B cell (primary cell): ENCODE measurements at places on chromosomes 7 and 10.

GRCh38 chr7:45259966-45260646, 102.5 kb downstream of the RAMP3 start:
- peak; percentile 63 for DNase-seq
- H3K4me1 ChIP-seq, result peaks cover 21% of the 10 kb centered on the region
- no peak overlapping the region for H3K27ac ChIP-seq
- no peak overlapping the region for H3K4me3 ChIP-seq

- H3K4me1 ChIP-seq, result no peaks in the 10 kb centered on the region
- no peaks in the 10 kb centered on the region for H3K36me3 ChIP-seq
- no peak for DNase-seq
- H3K4me3 ChIP-seq, result no peak overlapping the region
- no peaks in the 10 kb centered on the region for H3K27me3 ChIP-seq
These were observed 213.7 kb downstream of the TWIST1 start for GRCh38 chr7:18903695-18904094.

- peaks cover 14% of the 10 kb centered on the region for H3K4me1 ChIP-seq
- no peak overlapping the region for H3K27ac ChIP-seq
- H3K4me3 ChIP-seq, result no peak overlapping the region
- DNase-seq, result no peak
These were observed 42.8 kb upstream of the TSPAN33 start for GRCh38 chr7:129101746-129102145.

GRCh38 chr7:134905375-134905774, 80.9 kb upstream of the AGBL3 start:
- DNase-seq, result no peak
- no peak overlapping the region for H3K27ac ChIP-seq
- H3K4me3 ChIP-seq, result no peak overlapping the region
- H3K27me3 ChIP-seq, result no peaks in the 10 kb centered on the region
- no peaks in the 10 kb centered on the region for H3K4me1 ChIP-seq

DNA sequence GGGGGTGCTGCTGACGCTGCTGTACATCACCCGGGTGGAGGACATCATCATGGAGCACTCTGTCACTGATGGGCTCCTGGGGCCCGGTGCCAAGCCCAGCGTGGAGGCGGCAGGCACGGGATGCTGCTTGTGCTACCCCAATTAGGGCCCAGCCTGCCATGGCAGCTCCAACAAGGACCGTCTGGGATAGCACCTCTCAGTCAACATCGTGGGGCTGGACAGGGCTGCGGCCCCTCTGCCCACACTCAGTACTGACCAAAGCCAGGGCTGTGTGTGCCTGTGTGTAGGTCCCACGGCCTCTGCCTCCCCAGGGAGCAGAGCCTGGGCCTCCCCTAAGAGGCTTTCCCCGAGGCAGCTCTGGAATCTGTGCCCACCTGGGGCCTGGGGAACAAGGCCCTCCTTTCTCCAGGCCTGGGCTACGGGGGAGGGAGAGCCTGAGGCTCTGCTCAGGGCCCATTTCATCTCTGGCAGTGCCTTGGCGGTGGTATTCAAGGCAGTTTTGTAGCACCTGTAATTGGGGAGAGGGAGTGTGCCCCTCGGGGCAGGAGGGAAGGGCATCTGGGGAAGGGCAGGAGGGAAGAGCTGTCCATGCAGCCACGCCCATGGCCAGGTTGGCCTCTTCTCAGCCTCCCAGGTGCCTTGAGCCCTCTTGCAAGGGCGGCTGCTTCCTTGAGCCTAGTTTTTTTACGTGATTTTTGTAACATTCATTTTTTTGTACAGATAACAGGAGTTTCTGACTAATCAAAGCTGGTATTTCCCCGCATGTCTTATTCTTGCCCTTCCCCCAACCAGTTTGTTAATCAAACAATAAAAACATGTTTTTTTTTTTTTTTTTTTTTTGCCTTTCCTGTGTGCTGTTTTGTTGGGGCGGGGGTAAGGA, 55.8 kb downstream of the TSPAN15 start:
- no peak for DNase-seq
- no peaks in the 10 kb centered on the region for H3K27me3 ChIP-seq
- H3K4me1 ChIP-seq, result peaks cover 5% of the 10 kb centered on the region
- H3K36me3 ChIP-seq, result no peaks in the 10 kb centered on the region
- no peak overlapping the region for H3K27ac ChIP-seq

- H3K27ac ChIP-seq, result no peak overlapping the region
- no peaks in the 10 kb centered on the region for H3K27me3 ChIP-seq
- no peak for DNase-seq
These were observed 142.2 kb upstream of the PRSS58 start for GRCh38 chr7:142400042-142400533.

DNA sequence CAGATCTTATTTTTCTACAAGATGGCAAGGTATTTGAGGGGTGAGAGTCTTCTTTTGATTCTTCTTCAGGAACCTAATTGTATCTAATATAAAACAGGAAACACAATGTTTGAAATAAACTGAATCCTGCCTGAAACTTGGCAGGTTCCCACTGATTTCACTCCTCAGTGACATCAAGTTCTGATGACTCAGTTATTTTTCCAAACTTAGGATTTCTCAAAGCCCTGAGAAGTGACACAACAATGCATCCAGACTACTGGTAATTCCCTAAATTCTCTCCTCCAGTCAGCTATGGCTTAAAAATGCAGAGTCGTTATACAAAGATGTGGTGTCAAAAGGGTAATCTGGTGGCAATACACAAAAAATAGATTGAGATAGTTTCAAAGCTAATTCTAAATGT, 80.9 kb downstream of the ABLIM1 start:
- no peaks in the 10 kb centered on the region for H3K27me3 ChIP-seq
- no peak overlapping the region for H3K4me3 ChIP-seq
- no peaks in the 10 kb centered on the region for H3K4me1 ChIP-seq
- no peaks in the 10 kb centered on the region for H3K36me3 ChIP-seq

- H3K4me1 ChIP-seq, result no peaks in the 10 kb centered on the region
- no peak overlapping the region for H3K4me3 ChIP-seq
- DNase-seq, result no peak
- no peaks in the 10 kb centered on the region for H3K36me3 ChIP-seq
These were observed 215.2 kb downstream of the PRKG1 start for GRCh38 chr10:51289519-51289918.

DNA sequence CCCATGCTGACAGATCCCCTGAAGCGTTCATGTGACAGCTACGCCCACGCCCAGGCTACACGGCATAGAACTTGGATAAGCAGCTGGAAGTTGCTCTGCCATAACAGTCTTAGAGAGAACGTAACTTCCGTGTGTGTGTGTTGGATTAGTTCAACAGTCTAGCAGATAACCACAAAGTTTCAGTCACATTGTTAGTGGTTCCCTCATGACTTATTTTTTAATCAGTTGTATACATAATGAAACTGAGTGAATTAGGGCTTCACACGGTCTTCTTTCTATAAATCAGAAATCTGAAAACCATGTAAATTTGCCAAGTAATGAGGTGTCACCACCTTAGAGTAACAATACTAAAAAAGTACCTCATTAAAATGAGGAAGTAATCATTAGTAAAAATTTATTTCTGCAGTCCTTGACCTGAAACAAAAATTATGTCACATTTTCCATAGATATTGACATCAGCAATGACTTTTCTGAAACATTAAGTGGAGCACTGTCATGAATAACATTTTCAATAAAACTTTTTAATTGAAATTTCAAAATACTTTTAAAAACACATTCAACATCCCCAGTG, 21.7 kb upstream of the MACC1 start:
- peak; percentile 81 for DNase-seq
- H3K27ac ChIP-seq, result peak overlapping the region; percentile 26
- no peaks in the 10 kb centered on the region for H3K27me3 ChIP-seq
- H3K4me1 ChIP-seq, result peaks cover 18% of the 10 kb centered on the region
- H3K4me3 ChIP-seq, result peak overlapping the region; percentile 20
- H3K36me3 ChIP-seq, result no peaks in the 10 kb centered on the region

DNA sequence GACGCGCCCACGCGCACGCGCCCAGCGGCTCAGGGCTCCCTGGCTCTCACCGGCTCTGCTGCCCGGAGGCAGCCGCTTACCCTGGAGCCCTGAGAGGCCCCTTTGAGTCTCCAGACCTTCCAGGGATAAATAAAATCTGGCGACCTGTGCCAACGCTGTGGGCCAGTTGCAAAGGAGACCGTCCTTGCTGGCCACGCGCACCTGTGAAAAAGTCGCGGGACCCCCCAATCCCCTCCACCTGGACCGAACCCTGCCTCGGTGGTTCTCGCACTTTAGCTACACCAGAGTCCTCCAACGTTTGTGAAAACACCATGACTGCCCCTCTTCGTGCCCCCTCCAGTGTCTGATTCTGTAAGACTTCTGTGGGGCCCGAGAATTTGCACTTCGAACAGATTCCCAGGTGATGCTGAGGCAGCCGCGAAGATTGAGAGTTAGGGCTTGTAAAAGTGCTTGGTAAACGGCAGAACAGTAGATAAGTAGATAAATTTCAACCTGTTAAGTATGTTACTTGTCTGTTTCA, 102.4 kb upstream of the SVIL start:
- H3K4me3 ChIP-seq, result no peak overlapping the region
- H3K27ac ChIP-seq, result no peak overlapping the region
- peaks cover 15% of the 10 kb centered on the region for H3K4me1 ChIP-seq
- H3K36me3 ChIP-seq, result no peaks in the 10 kb centered on the region

DNA sequence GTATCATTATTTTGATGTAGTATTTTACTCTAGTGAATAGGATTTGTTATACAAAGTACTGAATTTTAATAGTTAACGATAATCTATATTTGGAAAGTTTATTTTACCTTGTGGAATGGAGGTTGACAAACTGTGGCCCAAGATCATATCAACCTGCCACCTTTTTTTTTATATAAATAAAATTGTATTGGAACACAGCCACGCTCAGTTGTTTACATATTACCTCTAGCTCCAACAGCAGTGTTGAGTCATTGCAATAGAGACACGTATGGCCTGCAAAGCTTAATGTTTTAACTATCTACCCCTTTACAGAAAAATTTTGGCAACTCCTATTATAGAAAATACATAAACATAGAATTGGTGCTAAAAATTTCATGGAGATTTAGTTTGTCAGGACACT, 239.3 kb downstream of the THSD7A start:
- H3K27ac ChIP-seq, result no peak overlapping the region
- no peak for DNase-seq
- H3K27me3 ChIP-seq, result no peaks in the 10 kb centered on the region
- H3K36me3 ChIP-seq, result no peaks in the 10 kb centered on the region
- no peaks in the 10 kb centered on the region for H3K4me1 ChIP-seq
